Mammary epithelial cell (primary cell): ENCODE measurements at places on chromosomes 7 and 10. TPM values are rescaled to one million over a fixed set of nuclear protein-coding genes. Genes with fewer than 3 reads are reported as not detected.

Gene DOCK1
- total RNA-seq: 115 TPM

Gene CPA4
- 107 and 168 TPM in 2 replicates for total RNA-seq

Gene LBX1
- 0.11 TPM in 1 of 2 replicates, not detected in the other for total RNA-seq

- peak; percentile 82 for DNase-seq
These were observed at the start of gene CC2D2B for GRCh38 chr10:95907456-95908253. CC2D2B (plus strand) TSS chr10:95907975; CDS start chr10:95911324, 3,349 bp downstream.

GRCh38 chr10:14656052-14656730, 118.5 kb downstream of the FAM107B start:
- no peak for DNase-seq
